ENCODE measurements at places on chromosomes 6 and 20.
A peak's percentile ranks its signal among the peaks of the same experiment; 100 is the strongest.

DNA sequence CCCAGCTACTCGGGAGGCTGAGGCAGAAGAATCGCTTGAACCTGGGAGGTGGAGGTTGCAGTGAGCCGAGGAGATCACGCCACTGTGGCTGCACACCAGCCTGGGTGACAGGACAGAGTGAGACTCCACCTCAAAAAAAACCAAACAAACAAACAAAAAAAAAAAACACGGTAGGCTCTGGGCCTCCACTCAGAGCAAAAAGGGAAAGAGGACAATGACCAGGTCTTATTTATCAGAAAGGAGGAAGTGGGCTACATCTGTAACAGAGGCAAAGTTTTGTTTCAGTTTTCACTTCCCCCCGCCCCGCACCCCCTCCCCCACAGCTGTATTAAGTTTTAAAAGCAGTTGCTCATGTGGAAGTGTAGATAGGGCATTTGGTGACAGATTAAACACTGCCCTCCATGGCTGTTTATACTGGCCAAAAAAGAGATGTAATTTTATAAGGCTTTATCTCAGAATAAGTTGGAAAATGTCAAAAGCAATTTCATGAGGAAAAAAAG lies 114.6 kb downstream of the RCAN2 start:
- peak; percentile 44 for DNase-seq

GRCh38 chr20:17771206-17772004 lies 71.6 kb downstream of the BANF2 start:
- no peak for DNase-seq

DNA sequence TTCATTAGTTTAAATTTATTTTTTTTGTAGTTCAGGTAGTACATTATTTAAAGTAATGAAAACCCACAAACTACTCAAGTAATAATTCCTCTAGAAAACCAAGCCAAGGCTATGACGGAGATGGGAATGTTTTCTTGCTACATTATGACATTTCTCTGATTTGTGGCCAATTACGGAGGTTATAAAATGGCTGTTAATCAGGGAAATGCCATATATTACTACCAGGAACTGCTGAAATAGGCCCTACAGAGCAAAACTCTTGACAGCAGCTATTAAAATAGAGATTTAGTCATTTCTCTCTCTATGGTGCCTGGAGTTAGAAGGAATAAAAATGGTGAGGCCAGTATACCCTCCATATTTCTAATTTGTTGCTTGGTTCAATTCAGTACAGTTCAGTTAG lies 280.0 kb downstream of the ARHGAP18 start:
- DNase-seq = no peak

- DNase-seq = no peak
These were observed 343.0 kb upstream of the ARID1B start for GRCh38 chr6:156434049-156434794.

DNA sequence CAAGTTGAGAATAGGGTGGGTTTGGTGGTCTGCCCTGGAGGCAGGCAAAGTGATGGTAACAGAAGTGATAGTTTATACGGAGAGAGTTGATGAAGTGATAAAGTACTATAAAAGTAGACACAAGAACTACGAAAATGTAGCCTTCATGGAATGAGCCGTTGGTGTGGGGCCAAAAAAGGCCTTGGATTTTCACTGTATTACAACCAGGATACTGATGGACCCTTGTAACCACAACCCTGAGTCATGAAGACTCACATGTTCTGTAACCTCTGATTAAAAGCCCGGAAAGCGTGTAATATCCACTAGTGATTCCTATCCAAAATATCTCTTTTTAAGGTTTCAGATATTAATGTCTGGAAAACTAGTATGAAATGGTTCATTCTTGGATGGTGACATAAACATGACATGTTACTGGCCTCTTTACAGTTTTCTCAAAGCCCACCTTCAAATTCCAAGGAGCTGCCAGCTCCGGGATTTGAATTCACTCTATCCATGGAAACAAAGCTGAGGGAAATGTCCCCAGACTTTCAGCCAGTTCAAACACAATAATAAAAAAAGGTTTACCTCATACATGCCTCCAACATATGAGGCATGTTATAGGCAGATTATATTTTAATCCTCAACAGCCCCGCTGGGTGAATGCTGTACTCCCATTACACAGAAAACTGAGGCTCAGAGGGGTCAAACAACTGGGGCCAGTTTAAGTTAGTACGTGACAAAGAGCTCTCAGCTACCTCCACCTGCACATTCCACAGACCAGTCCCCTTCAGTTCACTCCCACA lies 55.4 kb downstream of the MRPL14 start:
- no peak for DNase-seq

DNA sequence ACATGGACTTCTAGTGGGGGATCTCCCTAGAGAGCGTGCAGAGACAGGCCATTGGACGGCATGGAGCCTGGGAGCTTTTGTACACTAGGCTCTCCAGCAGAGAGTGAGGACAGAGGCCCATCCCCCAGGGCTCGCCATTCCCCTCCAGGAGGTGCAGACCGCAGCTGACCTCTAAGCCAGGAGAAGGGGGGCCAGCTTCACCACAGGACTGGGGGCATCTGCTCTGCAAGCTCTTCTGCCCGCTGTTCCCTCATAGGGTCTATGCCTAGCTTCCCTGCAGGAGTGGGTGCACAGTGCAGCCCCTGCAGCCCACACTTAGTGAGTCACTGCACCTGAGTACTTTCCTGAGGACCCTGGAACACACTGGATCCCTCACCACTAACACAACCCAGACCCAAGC lies 94.4 kb downstream of the FHL5 start:
- no peak for DNase-seq

DNA sequence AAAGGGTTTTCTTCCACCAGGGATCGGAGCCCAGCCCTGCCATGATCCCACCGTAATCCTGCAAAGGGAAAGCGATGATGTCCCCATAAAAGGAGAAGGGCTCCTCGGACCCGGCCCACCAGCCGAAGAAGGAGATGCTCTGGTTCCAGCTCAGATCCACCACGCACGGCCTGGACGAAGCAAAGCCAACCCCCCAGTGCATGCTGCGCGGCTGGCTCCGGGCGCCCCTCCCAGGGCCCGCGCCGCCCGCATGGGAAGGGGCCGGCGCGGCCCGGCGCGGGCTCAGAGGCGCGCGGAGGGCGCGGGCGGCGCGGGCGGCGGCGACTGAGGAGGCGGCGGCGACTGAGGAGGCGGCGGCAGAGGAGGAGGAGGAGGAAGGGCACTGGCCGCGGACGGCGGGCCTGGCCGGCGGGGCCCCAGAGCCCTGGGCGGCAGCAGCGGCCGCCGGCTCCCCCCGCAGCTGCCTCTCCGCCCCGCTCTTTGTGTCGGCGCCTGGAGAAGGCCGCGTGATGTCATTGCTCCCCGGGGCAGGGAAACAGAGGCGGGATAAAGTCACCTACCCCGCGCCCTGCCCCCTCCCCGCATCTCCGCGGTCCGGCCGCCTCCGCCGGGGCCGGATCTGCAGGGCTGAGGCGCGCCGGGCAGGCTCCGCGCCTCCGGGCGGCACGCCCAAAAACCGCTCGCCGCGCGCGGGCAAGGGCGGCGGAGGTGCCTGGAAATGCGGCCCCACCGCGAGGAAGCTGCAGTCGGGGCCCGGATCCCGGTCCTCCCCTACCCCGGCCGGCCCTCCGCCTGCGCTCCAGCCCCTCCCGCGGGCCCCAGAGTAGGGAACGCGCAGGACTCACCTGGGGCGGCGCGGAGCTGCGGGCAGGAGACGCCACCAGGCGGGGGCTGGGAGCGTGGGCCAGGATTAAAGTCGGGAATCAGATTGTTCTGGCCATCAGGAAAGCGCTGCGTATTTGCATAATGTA lies at the start of gene FAXC:
Gene FAXC (minus strand): TSS at position 504 of the 971 bp plus-strand sequence. CDS start 302 bp downstream, at position 202.
- DNase-seq = peak; percentile 40

- DNase-seq = no peak
These were observed 155.5 kb downstream of the GJA1 start for GRCh38 chr6:121590916-121591315.

DNA sequence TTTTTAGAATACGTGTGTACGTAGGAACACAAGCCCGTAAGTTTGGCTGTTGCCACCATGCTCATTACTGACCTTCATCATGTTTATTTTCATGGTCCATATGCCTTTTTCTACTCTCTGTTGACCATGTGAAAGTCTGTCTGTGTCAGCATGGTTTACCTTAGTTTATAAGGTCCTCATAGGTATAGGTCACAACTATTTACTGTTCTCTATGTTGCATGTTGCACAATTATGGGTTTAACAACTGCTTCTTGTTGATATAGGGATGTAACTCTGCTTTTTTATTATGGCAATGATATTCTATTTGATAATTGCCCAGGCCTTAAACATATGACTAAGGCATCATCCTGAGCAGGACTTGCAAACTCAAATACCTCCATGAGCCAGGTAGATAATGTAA lies 13.4 kb upstream of the RANBP9 start:
- DNase-seq = no peak

DNA sequence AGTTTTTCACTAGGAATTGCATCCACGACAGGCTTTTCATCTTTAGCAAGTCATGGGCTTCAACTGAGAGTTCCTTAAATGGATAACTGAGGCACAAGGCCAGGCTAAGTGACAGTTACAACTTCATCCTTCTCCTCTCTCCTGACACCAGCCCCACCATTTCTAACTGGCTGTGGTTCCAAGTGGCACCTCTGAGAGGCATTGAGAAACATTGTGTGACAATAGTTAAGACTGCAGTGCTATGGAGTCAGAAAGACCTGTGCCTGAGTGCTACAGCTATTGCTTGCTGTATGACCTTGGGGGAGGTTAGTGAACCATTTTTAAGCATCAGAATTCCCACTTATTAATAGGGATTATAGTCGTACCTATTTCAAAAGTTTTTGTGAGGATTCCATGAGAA lies 26.2 kb upstream of the MLIP start:
- no peak for DNase-seq

- DNase-seq = no peak
These were observed 4.2 kb downstream of the PPP2R5D start for GRCh38 chr6:42988486-42989020.

GRCh38 chr6:3808759-3809514 lies 40.2 kb upstream of the FAM50B start:
- DNase-seq = no peak

DNA sequence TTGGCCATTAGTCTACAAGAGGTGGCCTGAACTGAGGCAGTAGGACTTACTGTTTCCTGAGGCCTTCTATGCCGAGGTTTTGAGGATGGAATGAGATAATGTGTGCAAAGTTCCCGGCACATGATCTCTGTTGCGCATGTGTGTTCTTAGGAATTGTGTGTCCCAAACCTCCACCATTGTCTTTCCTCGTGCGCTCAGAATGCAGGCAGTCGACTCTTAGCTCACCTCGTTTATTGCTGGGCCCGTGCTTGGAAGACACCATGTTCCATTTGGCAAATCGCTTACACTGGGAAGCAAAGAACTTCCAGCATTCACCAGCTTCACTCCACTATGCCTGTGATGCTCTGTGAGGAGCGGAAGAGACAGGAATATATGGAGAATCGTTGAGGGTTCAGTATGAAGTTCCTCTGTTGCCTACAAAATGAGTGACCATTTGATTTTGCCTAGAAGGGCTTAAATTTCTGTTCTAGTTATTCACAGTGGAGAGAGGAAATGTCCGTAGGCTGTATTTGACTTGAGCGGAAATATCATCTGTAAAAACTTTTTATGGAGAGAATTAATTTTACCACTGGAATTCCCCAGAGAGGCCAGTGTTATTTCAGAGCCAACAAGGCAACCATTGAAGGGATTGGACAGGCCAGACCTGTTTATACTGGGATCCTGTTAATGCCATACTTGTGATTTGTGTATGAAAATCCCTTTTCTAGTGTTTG lies 75.7 kb upstream of the CLDN20 start:
- no peak for DNase-seq

- no peak for DNase-seq
These were observed 47.5 kb downstream of the TRAM2 start for GRCh38 chr6:52529311-52529710.

DNA sequence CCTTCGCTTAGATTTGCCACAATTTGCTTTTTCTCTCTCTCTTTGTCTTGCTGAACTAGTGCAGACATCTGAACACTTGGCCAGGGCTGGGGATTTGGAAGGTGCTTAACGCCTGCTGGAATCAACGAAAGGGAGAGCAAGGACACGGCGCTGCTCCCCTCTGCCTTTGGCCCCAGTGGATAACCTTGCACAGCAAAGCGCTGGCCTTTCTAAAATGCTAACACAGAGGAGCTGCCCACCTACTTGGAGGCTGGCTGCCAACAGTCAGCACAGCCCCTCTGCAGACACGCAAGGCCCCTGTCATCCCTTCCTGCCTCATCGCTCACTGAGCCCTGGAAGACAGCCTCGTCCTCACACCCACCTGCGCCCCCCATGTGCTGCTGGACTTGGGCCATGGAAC lies 37.5 kb downstream of the C20orf203 start:
- no peak for DNase-seq

DNA sequence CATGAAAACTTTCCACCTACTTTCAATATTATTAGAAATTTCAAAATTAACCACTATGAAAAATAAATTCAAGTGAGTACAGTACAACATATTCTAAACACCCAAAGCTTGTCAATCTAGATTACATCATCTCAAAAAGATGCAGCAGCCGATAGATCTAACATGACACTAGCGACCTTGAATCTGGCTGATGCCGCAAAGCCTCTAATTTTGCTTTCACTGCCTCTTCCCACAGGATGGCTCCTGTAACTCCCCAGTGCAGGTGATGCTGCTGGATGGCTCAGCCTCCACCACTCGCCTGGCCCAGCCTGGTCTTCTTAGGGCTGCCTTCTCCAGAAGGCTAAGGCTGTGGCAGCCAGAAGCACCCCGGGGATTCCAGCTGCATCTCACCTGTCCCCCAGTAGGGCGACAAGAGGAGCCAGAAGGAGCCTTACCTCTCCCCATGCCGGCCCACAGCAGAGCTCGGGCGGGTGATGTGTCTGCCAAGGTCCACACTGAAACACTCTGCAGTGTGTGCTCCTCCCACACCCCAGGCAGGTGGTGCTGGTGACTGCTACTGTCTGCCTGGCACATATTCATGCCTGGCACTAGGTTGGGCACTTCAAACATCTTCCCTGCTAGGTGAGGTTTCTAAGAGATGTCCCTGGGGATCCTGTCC lies 82.1 kb downstream of the SLC23A2 start:
- DNase-seq = no peak

DNA sequence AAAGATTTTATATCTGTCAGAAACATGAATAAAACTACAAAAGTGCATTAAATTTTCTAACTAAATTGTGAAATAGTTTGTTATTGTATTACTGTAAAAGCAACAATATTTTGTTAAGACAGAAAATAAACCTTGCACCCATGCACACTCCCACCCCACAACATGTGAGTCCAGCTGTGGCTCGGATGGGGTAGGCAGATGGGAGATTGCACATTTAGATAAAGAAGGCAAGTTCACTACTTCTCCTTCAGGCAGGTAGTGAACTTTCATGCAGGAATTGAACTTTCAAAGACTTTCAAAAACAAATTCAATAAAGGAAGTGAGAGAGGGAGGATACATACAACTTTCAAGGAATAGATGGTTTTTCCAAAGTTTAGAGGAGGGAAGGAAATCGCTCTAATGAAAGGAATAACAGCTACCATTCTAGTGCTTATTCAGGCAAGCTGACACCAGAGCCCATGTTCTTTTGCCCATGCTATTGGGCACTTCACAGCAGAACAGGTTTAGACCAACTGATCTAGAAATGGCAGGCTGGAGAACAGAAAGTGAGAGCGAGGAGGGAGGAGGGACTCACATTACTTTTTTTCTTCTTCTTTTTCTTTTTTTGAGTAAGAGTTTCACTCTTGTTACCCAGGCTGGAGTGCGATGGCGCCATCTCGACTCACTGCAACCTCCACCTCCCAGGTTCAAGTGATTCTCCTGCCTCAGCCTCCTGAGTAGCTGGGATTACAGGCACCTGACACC lies 28.5 kb downstream of the SF3B5 start:
- no peak for DNase-seq

- DNase-seq = no peak
These were observed 67.4 kb downstream of the CNBD2 start for GRCh38 chr20:36035745-36036144.

- no peak for DNase-seq
These were observed 47.9 kb upstream of the CCDC167 start for GRCh38 chr6:37547564-37548061.

GRCh38 chr6:63352544-63353285 lies 32.9 kb upstream of the LGSN start:
- DNase-seq = peak; percentile 36

Data from GM19239 (cell line).